HT1080 (cell line): ENCODE measurements at places on chromosomes 1 and 21.

- DNase-seq = peak; percentile 11
Measured at GRCh38 chr1:98898940-98899339, 105.7 kb downstream of the PLPPR5 start.

DNA sequence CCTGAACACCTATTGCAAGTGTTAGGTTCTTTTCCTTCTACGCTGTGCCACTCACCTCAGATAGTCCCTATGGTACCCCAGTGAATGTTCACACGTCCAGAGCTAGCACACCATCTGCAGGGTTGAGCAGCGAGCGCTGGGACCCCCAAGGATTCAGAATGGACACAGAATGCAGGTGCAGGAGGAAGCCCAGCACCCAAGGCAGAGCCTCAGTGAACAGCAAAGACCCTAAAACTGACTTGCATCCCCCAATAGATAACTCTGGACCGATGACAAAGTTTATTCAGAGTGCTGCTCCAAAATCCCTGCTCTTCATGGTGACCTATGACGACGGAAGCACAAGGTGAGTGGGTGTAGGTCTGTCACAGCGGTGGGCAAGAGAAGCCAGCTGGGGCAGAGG is 15.1 kb upstream of the MX2 start:
- no peak for DNase-seq

DNA sequence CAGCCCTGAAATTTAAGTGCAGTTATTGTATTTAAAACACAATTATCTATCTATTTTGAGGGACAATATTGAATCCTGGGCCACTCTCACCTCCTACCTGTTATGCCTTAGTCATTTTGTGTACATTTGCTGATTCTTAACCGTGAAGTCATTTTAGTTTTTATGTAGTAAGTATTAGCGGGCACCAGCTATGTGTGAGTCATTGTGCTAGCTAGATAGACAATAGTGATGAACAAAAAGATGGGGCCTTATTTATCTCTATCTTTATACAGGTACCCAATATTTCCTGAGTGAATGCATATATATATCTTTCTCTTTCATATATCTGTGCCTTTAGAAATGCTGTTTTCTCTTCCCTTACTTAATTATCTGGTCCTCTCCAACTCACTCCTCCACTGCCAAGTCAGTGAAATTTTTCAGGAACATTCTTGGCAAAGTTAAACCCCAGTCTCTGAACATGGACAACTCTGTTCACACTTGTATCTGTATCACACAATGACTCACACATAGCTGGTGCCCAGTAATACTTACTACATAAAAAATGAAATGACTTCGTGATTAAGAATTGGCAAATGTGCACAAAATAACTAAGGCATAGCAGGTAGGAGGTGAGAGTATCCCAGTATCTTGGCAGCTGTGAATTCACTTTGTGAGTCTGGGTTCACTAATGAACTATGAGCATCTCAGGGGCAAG is 166.0 kb upstream of the C8B start:
- peak; percentile 40 for DNase-seq

GRCh38 chr21:46227811-46228344 is 696 bp downstream of the LSS start:
- no peak for DNase-seq

DNA sequence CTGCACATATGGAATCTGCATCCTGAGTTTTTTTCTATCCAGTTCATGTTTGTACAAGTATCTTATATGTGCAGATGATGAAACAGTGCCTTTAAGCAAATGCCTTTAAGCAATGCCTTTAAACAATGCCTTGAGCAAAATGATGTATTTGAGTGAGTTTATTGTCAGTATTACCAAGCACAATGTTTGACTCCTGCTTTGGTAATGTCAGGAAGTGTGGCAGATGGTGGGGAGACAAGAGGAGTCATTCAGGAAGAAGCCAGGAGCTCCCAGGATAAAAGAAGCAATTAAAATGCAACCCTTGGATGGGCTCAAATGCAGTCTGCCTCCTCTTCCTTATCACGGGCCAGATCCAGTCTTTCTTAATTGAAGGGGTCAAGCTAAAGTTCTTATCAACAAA is 108.7 kb upstream of the KCNJ15 start:
- DNase-seq = no peak

- DNase-seq = no peak
Measured at GRCh38 chr1:154951901-154952657, 3.8 kb downstream of the PBXIP1 start.

DNA sequence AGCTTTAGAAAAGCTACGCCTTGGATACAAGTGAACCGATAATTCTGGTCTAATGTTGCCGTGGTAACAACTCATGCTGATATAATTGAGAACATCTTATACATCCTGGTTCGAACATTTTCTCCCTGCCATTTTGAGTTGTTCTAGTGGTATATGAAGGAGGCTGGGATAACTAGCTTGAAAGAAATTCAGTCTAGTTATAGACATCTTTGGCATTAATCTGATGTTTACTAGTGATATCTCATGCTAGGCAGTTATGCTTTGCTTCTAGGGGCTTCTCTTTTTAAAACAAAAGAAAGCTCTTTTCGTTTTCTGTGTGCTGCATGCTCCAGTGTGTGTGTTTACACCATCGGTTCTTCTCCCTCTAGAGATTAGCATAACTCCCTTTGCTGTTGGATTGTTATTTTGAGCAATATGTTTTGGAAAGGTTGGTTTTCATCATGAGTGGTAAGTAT is 20.5 kb downstream of the PRKACB start:
- DNase-seq = no peak

DNA sequence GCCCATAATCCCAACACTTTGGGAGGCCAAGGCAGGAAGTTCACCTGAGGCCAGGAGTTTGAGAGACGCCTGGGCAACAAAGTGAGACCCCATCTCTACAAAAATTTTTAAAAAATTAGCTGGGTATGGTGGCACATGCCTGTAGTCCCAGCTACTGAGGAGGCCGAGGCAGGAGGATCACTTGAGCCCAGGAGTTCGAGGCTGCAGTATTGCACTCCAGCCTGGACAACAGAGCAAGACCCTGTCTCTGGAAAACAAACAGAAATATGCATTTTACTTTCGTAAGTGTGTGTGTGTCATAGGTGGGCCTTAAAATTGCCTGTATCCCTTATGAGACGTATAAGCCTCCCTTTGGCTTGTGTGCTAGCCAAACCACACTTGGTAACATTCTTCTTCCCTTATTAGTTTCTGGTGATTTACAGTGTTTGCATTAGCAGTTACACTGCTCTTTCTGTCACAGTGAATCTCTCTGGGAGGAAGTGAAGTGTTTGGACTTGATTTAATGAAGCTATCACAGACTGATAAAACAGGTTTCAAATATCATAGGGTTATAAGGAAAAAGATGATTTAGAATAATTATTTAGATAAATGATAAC is 48.9 kb upstream of the KIF26B start:
- no peak for DNase-seq

GRCh38 chr1:193974286-193974798 is 787.9 kb upstream of the B3GALT2 start:
- DNase-seq = no peak

- no peak for DNase-seq
Measured at GRCh38 chr1:64894438-64895196, 71.7 kb downstream of the JAK1 start.

DNA sequence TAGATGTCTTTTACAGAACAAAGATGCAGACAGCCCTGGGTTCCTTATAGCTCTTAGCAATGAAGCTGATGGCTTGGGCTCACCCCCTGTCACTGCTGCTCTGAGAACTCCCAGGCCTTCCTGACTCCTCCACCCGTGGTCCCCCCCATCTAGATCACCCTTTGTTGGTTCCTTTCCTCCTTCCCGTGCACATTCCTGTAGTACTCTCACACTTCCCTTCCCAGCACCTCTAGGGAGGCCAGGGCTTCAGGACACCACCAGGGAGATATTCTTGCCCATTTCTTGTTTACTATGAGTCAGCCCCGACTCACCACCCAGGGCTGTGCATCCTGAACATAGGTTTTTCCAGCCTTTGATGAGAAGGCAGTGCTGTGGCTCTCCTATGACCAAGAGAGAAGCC is 14.4 kb upstream of the NOS1AP start:
- peak; percentile 96 for DNase-seq

GRCh38 chr1:200510228-200510623 is 100.4 kb upstream of the ZNF281 start:
- DNase-seq = peak; percentile 69

GRCh38 chr1:112954945-112955772 is 837 bp downstream of the SLC16A1 start:
- peak; percentile 78 for DNase-seq

- DNase-seq = peak; percentile 54
Measured at GRCh38 chr1:190179817-190180216, 297.8 kb downstream of the BRINP3 start.

DNA sequence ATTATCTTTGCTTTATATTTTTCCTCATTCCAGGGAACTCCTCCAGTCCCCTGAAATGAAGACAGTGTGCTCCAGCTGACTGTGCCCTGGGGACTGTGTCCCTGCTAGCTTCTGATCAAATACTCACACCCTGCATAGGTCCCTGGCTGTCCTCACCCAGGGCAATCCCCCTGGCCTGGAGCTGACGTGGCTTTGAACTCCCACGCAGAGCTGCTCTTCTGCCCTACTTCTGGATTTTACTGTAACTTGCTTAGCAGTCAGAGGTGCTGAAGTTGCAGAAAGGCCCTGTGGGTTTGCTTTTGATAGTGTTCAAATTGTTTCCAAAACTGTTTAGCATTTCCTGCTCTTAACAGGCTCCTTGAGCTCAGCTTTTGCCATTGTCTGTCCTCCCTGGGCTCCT is 186.5 kb downstream of the FASLG start:
- DNase-seq = no peak

DNA sequence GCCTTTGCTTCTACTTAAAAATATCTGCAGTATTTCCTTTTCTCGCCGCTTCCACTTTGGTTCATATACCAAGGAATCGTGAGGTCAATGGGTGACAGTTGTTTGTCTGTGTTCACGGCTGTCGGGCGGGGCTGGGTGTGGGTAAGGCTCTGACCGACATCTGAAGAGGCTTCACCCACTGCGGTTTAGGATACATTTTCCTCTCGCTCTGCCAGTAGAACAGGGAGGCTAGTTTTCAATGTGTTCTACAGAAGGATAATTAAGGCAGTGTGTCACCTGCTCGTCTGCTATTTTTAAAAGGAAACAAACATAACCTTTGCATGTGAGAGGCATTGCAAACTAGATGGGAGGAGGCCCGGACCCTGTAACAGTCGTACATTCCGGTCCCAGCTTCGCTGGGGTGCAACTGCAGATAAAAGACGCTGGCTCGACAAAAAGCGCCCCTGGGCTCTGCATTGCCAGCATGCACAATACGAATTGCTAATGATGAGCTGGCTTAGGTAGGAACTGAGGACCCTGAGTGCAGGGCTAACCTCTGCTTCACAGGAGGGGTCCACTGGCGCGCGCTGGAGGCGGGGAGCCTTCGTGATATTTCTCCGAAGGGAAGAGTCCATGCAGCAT is 8.5 kb upstream of the ERG start:
- no peak for DNase-seq

DNA sequence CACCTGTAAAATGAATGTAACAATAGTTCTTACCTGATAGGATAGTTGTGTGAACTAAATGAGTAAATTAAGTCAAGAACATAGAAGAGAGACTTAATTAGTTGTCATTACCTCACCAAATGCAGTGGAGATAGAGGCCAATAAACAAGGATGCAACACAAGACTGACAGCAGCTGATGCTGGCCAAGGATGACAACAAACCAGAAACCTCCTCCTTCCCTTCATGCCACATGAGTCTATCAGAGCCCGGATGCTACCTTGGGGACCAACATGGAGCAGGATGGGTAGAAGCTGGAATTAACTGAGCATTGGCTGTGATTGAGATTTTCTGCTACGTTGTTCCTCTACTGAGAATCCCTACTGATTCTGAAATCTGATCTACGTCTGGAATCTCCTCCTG is 30.3 kb upstream of the USP1 start:
- DNase-seq = no peak

GRCh38 chr1:246772686-246773085 is 48.5 kb downstream of the SCCPDH start:
- no peak for DNase-seq

- DNase-seq = no peak
Measured at GRCh38 chr1:31437433-31438037, 24.5 kb downstream of the SERINC2 start.

DNA sequence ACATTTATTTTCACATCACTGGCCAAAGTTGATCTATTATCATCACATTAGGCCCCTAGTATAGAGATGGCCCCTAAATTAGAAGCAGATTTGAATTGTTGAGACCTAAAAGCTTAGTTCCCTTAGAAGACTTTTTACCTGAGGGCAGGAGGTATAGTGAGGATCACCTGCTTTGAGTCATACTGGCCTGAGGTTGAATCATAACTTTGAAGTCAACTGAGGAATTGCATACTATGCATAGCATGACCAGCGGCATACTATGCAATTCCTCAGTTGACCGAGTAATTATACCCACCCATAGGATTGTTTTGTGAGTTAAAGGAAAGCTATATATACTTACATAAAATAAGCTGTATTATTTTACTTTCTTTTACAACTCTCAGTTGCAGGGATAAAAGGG is 50.3 kb upstream of the DPH5 start:
- DNase-seq = no peak

GRCh38 chr1:175818929-175819328 is 75.5 kb upstream of the TNR start:
- DNase-seq = no peak

DNA sequence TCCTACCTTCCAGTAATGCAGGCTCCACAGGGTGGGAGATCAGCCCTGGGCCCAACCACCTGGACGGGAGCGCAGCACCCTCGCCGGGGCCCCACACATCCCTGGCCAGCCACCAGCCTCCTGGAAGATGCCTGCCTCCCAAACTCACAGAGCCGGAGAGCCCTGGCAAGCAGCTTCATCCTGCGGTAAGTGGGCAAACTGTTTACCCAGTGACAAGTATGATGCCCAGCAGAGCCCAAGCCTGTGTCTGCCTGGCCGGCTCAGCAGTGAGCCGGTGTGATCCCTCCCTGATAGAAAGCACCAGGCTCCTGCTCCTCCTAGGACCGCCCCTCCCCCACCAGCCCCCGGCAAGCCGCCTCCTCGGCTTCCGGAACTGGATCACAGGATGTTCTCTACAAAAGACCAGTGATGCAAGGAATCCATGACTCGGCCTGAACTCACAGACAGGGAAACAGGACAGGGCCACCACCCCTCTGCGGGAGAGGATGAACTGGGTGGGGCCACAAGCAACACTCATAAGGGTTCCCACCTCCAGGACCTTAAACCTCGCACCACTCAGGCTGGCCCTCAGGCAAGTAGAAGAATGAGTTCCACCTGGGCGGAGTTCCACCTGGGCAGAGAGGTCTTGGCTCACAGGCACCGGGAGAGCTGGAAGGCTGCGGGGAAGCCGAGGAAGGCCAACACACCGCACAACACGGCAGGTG is 7.9 kb downstream of the ACOT7 start:
- peak; percentile 94 for DNase-seq

- DNase-seq = no peak
Measured at GRCh38 chr1:24985737-24986136, 55.7 kb upstream of the RUNX3 start.
